ENCODE measurements at places on chromosomes 7 and 10. TPM values are rescaled to one million over a fixed set of nuclear protein-coding genes. Genes with fewer than 3 reads are reported as not detected.

FIGNL1 gene
- total RNA-seq, result 6.5 TPM

GRCh38 chr10:15744217-15744865 lies 24.6 kb upstream of the ITGA8 start:
- DNase-seq, result no peak

NYAP1 gene
- under 0.01 TPM for total RNA-seq

DNA sequence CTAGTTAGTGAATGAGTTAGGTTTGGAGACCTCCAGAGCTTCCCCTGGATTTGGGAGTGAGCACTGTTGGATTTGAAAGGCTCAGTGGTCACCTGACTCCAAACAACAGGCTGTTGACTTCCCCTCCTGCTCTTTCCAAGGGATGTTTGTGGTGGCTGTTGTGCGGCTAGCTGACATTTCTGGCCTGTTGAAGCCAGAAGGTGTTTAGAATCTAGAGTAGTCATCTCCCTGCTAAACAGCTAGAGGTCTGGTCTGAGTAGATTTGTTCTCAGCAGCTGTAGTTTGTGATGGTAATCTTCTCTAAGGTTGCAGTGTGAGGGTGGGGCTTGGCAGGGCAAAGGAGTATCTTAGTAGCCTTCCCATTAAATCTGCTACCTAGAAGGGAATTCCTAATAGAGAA lies 30.1 kb downstream of the BPGM start:
- no peak for DNase-seq

DNA sequence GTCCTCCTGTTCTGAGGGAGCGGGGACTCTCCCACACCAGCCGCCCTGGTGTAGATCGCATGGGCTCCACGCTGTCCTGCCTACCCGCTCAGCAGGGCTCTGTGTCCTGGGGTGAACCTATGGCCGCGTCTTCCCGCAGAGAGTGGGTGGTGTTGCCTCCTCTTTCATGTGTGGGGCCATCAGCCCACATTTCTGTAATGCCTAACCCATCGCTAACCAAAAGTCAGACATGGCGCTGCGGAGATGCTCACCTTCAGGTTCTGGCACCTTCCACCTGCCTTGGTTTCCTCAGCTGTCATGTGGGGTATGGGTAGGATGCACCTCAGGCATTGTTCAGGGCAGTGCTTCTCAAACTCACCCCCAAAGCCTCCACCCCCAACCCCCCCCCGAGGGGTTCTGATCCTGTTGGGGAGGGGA lies 50.5 kb upstream of the CAMK2B start:
- no peak for DNase-seq

DNA sequence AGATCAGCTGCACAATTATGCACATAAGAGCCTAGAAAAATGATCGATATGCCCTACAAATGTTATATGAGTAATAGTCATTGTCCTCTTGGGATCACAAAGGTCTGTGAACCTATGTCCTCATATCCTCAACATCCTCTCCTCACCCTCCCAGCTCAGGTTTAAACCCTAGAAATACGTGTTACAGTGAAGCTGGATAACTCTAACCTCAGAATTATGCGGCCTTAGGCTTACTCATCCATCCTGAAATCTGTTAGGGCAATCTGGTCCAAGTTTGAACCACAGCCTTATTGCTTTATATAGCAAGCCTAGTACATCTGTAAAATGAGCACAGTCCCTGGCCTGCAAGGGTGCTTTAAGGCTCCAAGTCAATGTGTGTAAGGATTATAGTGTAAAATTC lies 84.2 kb upstream of the FRMD4A start:
- peak; percentile 86 for DNase-seq

GRCh38 chr7:25633426-25634036 lies 405.2 kb upstream of the NPVF start:
- DNase-seq, result no peak

PRSS2 gene
- not detected for total RNA-seq

CDHR3 gene
- total RNA-seq, result 6.5 TPM
